ENCODE measurements at places on chromosomes 4 and X. TPM values are rescaled to one million over a fixed set of nuclear protein-coding genes. Genes with fewer than 3 reads are reported as not detected.
A peak's percentile ranks its signal among the peaks of the same experiment; 100 is the strongest.

RELL1 gene
- total RNA-seq: 27.0 TPM

GRCh38 chr4:105166066-105166465 is 19.4 kb downstream of the TET2 start:
- DNase-seq: no peak

DNA sequence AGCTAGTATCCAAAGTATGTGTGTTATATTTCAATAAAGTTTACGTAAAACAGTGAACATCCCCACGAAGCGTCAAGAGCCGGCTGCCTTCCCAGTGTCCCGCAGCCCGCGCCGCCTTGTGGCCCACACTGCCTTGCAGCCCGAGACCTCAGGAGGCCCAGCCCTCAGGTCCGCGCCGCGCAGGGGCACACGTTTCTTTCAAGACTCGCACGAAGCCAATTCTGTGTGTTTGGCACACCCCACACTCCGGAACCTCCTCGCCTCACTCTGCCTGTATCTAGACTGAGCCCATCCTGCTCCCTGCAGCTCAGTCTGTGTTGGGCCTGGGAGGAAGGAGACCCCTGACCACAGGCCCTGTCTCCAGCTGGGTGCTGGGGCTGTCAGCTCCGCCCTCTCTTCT is 5.8 kb downstream of the LRPAP1 start:
- DNase-seq: no peak

BDH2 gene
- 115 TPM for total RNA-seq

WAS gene
- total RNA-seq: 16.3 TPM

DNA sequence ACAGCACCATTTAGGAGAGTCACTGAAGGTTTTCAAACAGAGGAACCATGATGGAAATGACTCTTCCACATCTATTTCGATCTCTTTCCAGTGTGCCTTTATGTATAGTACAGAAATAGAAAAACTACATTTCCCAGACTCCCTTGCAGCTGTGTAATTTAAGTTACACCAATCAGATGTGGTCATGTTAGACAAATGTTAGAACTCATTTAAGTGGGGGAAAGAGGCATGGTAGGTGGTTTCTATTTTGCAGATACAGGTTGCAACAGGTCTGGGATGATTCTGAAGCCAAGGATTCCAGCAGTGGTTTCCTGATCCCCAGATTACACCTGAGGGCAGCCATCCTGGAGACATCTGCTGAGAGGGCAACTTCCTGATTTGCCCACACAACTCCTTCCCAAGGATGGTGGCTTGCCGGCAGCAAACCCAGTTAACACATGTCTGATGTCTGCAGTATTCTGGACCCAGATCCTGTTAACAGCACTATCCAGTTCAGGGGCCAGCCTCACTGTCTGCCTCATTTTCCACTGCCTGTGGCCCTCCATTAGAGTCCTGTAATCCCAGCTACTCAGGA is 38.7 kb upstream of the PDK3 start:
- DNase-seq: no peak

- peak; percentile 21 for DNase-seq
Observed at GRCh38 chr4:3355266-3355748, 62.5 kb downstream of the RGS12 start.

ETNPPL gene
- total RNA-seq: 12.5 TPM

GRCh38 chrX:55210931-55211677 is 9.0 kb upstream of the PAGE5 start:
- no peak for DNase-seq

GRCh38 chr4:187444061-187444460 is 551.5 kb upstream of the ZFP42 start:
- no peak for DNase-seq

GRCh38 chr4:166658585-166658984 is 575.7 kb downstream of the SPOCK3 start:
- no peak for DNase-seq

- no peak for DNase-seq
Observed at GRCh38 chrX:31981546-31982062, 909.8 kb upstream of the FTHL17 start.

DNA sequence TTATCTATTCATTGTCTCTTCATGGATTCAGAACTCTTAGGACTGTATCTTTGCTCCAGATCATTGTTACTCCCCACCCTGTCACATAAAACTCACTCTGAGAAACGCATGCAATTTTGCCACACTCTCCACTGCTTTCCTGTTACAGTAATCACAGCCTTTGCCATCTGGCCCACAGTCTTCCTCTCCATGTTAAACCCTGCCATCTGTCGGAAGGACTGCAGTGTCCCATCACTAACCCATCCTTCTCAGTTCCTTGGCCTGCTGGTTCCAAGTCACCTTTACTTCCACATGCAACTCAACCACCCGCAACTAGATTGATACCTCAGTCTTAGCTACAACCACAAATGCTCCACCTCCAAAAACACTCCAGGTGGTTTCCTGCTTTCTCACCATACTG is 308.7 kb upstream of the FAM241A start:
- DNase-seq: no peak

GRCh38 chr4:106277140-106277675 is 38.8 kb downstream of the TBCK start:
- DNase-seq: no peak

- DNase-seq: peak; percentile 89
Observed at GRCh38 chr4:7358100-7358735, 76.5 kb downstream of the PSAPL1 start.

DNA sequence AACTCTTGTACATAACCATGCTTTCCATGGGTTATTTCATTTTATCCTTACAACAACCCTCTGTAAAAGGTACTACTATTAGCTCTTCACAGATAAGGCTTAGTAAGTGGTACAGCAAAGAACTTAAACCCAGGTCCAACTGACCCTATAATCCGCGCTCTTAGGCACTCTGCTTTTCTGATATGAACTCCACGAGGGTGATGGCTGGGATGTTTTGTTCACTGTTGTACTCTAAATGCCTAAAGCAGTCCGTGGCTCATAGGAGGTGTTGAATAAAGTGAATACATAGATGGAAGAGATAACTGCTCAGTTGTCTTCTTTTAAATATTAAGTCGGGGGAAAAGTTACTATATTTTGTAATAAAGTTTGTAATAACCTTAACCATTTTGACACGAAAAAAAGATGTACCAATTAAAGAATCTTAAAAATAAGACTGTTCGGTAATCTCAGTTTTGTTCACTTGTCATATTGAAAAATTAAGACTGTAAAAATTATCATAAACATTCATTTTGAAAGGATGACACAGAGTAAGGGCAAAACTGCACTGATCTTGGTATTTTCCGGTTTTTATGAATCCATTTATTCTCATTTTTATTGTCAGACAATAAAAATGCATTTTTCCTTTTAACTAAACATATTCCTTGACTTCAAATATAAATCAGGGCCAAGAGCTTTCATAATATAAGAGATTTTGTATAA is 166.5 kb downstream of the FBXW7 start:
- no peak for DNase-seq

HSFX2 gene
- not detected for total RNA-seq

- DNase-seq: no peak
Observed at GRCh38 chr4:70688795-70689231, 481 bp downstream of the UTP3 start.

- no peak for DNase-seq
Observed at GRCh38 chr4:165972747-165973146, 99.7 kb downstream of the TLL1 start.

ADAD1 gene
- not detected for total RNA-seq

DNA sequence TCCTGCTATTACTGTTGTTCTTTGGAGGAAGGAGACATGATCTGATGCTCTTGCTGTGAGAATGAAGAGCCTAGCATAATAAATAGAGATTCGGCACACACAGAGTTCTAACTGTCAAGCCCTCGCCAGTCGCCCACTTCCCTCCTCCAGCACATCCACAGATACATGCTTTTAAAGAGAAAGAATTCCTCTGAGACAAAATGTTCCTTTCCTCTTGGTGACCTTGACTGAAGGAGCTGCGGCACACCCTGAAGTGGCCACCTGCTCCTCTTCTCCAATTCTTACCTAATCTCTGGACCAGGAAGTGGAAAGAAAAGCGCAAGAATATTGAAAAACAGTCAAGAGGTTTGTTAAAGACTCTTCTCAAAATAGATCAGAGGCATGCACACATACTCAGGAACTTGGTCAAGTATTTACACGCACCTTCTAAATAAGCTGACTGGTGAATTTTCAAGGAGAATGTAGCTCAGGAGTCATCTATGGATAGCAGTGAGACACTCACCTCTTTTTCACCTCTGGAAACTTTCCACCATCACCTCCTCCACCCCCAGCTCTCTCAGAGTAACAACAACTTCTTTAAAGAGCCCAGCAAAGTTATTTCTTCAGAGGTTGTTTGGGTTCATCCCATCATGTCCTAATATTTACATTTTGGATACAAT is 95.4 kb downstream of the PARM1 start:
- no peak for DNase-seq

DNA sequence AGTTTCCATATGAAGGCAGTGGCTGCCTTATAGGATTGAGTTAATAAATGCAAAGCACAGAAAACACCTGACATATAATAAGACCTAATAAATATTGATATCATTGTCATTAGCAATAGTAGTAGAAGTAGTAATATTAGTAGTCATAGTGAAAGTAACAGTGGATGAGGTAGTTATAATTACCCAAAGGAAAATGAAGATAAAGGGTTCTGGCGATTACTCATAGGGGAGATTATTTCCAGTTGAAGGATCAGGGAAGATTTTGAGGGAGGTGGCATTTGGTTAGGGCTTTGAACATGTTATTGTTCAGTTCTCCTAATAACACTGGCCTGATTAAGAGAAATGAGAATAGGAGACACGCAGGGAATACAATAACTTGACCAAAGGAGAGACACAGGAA is 131.9 kb upstream of the GPRIN3 start:
- DNase-seq: no peak

DNA sequence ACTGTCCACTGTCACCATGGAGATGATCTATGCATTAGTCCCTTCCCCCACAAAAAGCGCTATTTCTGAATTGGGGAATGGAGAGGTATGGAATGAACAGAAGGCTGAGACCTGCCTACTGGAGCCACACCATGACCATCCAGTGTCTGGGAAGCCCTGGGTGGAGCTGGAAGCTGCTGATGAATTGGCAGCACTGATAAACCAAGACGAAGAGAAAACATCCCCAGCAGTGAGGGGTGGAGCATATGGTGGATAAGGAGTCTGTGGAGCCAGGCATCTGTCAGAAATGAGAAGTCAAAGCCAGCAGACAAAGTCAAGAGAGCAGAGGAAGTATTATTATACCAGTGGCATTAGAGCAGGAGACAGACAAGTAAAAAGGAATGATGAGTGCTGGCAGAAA is 13.2 kb downstream of the CC2D2A start:
- no peak for DNase-seq

DNA sequence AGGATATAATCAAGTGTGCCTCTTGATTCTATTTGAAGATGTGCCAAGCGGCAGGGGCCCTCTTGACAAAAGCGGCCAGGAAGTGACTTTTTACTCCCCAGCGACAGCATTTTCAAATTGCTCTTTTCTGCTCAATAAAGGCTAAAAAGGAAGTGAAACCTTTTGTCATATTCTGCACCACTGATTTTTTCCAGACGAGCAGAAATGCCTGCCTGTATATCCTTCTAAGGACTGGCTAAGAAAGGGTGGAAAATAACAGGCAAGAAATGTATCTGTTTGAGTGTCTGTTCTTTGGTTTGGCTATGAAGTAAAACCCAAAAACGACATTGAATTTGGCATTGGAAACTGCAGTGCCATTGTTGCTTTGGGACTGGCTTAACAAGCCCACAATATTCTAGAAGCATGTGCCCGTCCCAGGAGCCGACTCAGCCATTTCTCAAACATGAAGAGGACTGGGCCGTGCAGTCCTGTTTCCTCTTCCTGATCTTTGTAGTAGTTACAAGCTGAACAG is 25.4 kb downstream of the TMSB4X start:
- DNase-seq: no peak

DCHS2 gene
- total RNA-seq: 0.23 TPM

SYNPO2 gene
- total RNA-seq: 31.4 TPM

CLRN2 gene
- total RNA-seq: not detected

DNA sequence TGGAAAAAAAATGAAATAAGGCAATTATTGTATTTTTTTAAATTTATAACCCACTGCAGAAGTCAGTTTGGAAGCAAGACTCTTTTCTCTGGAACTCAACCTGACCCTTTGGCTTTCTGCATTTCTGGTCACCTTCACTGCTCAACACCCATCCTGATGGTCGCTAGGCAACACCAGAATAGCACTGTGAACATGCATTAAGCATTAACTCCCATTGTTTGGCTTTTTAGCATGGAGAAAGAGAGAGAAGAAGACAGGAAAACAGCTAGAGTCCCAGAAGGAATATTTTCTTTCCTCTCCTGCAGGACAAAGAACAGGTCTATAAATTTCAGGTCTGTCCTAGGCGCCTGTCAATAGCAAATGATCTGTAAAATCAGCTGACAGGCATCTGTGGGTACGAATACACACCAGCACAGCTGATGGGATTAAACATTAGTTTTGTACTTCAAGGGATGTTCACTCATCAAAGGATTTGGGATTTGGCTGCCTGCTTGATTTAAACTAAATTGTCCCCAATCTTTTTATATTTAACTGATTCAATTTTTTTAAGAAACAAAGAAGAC is 137.2 kb upstream of the ETNPPL start:
- DNase-seq: no peak

DNA sequence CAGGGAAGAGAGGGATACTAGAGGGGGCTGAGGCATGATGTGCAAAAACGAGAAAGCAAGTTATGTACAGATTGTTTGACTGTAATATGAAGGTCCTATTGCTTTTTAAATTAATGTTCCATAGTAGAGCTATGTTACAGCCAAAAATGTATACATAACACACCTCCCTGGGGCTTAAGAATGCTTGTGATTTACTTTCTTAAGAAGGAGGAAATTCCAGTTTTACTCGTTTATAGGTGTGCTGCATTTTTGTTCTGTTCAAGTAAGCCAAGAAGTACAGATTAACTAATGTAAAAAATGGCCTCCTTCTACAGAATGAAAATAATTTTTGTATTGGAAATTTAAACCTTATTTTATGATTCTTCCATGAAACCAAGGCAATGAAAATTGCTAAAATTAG is 614.4 kb upstream of the NR3C2 start:
- DNase-seq: no peak

AKAP14 gene
- not detected for total RNA-seq

- DNase-seq: no peak
Observed at GRCh38 chr4:7530082-7530481, 95.4 kb upstream of the PSAPL1 start.

ADH1B gene
- 20.0 TPM for total RNA-seq

DNA sequence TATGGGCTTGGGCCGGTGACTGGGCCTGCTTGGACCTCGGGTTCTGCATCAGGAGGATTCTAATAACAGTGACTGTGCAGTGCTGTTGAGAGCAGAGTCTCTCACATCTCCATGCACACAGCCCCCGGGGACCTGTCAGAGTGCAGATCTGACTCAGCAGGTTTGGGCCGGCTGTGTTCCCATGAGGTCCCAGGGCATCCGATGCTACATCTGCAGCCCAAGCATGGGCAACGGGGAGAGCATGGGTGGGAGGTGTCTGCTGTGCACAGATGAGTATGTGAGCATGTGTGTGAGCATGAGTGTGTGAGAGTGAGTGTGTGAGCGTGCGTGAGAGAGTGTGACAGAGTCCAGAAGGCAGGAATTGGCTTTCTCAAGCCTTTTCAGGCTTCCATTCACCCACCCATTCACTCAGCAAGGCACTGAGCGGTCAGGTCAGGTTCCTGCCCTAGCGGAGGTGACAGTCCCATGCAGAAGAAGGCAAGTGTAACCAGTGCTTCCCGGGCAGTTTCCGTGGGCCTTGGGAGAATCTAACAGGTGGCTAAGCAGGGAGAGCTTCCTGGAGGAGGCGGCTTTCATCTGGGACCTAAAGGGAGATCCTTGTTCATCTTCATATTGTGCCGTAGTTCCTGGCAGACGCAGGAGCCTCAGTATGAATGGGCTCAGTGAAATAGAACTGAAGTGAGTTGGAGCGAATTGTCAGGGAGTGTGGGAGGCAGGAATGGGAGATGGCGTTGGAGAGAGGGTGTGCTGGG is 62.6 kb downstream of the SORCS2 start:
- DNase-seq: no peak

RPS6KA6 gene
- total RNA-seq: 4.2 TPM
